Esophagus squamous epithelium (tissue), 5 donors: ENCODE measurements at places on chromosomes 3 and 15.

DNA sequence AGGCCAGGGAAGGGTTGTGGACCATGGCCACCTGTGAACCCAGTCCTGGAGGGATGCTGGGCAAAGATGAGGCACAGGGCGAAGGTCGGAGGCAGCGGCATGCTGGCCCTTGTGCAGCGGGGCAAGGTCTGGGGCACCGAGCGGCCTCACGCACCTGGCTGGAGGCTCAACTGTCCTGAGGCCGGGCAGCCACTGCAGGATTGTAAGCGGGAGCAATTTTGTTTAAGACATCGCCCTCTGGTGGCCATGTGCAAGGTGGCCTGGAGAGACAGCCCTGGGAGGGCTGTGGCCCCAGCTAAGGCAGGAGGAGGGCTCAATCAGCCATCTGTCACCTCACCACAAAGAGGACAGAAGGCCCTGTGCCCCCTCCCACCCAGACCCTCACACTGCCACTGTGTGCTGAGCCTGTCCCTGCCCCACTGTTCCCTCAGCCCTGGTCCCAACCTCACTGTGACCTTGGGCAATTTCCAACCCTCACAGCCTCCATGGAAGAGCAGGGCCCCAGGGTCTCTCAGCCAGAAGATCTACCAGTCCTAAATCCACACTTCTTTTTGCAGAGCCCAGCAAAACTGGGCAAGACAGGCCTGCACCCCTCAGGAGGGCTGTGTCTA lies 46.2 kb downstream of the TPRA1 start:
- DNase-seq: no peak

- DNase-seq: no peak
Measured at GRCh38 chr3:103977417-103977816, 1389.3 kb upstream of the ALCAM start.

DNA sequence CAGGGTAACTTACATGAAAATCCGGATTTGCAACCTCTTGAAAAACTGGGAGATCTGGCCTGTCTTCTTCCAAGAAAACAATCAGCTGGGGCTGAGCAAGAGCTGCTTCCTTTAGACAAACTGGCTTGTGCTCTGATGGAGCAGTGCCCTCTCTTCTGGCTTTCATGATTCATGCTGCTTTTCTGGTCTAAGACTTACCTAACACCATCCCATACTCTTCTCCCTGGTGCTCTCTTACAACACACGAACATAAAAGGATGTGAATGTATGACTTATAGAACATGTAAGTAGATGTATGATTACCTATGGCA lies 9.9 kb downstream of the TJP1 start:
- DNase-seq: no peak

DNA sequence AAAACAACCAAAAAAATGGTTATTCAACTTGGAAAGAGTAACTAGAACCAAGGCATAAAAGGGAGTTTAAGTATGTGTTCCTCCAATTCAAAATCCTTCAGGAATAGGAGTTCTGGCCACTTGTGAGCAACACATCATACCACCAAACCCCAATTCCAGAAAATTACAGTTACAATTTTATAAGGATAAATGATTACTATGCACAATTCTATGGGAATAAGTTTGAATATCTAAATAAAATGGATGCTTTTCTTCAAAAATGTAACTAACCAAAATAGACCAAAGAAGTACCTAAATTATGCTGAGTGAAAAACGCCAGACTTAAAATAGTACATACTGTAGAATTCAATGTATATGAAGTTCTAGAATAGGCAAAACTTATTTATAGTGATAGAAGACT lies 4.6 kb downstream of the HLTF start:
- no peak for DNase-seq
